LoVo (cell line): ENCODE measurements at places on chromosomes 3 and 15.

GRCh38 chr15:80750575-80750974, 28.6 kb upstream of the CEMIP start:
- DNase-seq = no peak

- no peak for DNase-seq
These were observed 89.2 kb downstream of the FBXL22 start for GRCh38 chr15:63686351-63686750.

DNA sequence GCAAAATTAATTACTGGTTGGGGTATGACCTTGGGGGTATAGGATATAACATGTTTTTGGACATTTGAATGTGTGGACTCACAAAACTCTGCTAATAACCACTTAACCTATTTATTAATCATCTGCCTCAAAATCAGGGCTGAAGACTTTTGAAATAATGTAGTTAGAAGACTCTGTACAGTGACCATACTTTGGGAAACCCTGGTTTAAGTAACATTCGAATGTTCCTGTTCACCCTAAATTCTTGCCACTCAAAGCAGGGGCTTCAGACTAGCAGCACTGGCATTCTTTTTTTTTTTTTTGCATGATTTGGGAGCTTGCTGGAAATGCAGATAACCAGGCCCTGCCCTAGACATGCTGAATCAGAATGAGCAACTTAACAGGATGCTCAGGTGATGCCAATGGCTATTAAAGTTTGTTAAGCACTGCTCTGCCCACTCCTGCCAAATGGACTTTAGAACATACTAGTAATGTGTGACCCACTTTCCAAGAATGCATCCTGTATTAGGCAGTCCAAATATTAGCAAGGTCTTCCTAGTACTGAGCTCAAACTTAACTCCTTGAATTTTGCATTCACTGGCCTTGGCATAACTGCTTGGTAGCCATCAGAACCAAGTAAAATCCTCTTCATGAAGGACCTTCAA, 12.7 kb upstream of the ST3GAL6 start:
- DNase-seq = no peak

DNA sequence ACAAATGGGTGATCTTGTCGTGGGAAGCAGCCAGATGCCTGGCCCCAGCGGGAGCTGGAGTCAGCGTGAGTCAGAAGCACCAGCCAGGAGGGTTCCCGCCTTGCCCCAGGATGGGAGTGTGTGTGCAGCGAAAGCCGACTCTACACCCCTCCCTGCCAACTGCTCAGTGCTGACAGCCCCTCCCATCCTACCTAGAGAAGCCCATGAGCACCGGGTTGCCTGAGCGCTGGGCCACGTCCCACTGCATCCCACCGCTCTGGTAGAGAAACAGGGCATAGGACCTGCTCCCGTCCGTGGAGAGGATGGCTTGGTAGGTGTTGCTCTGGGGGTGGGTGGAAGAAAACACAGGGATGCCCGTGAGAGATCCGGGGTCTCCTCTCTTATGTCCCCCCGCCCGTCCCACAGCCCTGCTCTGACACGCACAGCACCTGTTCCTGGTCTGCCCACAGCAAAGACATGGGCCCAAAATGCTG, 42.9 kb downstream of the MUC4 start:
- DNase-seq = no peak

- DNase-seq = no peak
These were observed 58.2 kb upstream of the ACAN start for GRCh38 chr15:88745065-88745464.

- DNase-seq = no peak
These were observed 40.2 kb upstream of the PYGO1 start for GRCh38 chr15:55628369-55628730.

DNA sequence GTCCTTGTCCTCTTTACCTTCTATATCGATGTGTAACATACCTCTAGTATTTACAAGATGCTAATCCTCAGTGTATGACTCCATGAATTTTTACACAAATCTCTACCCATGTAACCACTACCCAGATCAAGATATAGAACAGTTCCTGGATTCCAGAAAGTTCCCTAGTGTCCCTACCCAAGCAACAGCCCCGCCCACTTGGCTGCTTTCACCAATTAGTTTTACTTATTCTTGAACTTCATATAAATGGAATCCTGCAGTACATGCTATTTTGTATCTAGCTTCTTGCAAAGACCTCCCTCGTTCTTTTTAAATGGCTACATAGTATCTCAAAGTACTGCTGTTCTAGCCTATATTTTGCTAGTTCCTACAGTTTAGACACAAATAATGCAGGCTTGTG, 33.0 kb downstream of the CD276 start:
- DNase-seq = no peak

- peak; percentile 41 for DNase-seq
These were observed 221.8 kb downstream of the CBLB start for GRCh38 chr3:105647047-105647446.

GRCh38 chr3:62093025-62093424, 280.3 kb downstream of the FEZF2 start:
- DNase-seq = no peak

- no peak for DNase-seq
These were observed 206.0 kb downstream of the THRB start for GRCh38 chr3:24288496-24289236.

DNA sequence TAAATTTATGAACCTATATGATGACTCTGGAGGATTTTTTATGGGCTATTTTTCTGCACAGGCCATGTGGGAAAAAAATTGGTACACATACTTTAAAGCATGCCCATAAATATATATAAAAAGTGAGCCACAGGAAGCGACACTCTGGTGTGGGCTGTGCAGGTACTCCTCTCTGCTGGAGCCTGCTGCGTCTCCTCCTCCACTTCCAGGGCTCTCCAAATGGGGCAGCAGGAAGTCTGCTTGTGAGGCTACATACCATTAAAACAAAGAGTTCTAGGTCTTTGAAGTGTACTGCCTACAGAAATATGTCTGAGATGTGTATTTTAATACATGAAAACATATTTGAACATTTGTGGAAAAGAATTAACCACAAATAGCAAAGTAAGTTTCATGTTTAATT, 135.1 kb downstream of the CTNNB1 start:
- DNase-seq = no peak

DNA sequence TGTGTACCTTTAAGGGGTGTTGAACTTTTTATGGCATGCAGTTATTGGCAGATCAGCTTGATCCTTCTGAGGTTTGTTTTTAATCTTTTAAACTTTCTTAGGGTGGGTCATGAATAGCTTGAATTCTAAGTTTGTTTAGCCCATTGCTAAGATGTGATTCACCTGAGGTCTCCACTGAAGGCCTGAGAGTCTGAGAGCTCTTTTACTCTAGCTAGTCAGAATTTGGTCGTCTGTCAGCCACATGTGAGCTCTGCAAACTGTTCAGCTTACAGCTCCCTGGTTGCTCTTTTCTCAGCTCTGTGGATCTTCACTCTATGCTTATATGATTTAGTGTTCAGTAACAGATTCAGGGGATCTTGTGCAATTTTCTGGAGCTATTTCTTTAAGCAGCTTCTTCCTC, 161.3 kb downstream of the ABHD5 start:
- no peak for DNase-seq

GRCh38 chr3:23987356-23987755, 42.3 kb downstream of the NR1D2 start:
- no peak for DNase-seq

GRCh38 chr15:101491734-101492640, 2.5 kb upstream of the PCSK6 start:
- DNase-seq = no peak
